RPMI7951 (cell line): ENCODE measurements at places on chromosomes 13 and 19.

DNA sequence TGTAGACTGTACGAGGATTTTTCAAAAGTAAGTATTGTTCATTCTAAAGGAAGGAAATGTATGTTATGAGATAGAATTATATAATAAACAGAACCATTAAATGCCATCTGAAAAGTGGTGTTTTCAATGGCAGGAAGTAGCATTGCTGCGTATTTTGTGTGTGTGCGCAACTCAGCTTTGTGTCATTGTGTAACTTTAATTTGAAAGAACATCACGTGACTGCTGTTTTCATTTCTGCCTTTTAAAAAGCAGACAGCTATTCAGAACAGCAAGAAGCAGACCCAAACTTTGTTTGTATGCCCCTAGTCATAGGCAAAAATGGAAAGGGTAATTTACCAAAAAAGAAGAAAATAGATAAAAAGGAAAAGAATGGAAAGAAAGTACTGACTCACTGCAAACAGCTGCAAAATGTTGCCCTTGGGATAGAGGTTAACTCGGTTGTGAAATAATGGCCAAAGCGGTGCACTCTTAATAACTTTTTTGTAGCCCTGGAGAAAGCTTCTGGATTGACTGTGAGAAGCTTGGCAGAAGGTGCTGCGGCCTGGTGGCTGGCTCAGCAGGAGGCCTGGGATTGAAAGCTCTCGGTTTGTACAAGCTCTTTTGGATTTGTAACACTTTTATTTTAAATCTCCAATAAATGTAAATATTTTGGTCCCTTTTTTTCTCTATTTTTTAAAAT lies 97.3 kb downstream of the GGACT start:
- DNase-seq = peak; percentile 73

DNA sequence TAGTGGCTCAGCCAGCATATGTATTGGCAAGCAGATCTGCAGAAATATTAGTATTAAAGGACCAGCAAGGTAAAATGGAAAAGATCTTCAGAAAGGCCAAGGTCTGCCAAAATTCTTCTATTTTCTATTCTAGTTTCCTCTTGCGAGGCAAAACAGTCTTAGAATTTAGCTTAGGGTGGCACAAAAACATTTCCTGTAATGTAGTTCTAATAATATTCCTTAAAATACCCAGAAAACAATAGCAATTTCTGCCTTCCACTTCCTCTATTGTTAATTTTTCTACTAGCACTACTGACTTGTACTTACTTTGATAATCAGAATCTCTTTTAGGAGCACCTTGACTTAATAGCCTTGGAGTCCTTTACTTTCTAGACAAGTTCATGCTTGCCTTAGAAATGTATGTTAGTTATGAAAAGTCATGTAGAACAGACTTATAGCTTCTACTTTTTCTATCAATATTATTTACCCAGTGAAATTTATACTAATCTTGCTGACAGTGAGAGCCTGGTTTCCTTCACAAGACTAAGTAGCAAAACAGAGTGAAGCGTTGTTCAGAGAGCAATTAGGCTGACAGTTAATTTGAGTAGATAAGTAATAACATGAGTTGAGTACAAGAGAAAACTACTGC lies 23.9 kb upstream of the LPAR6 start:
- DNase-seq = no peak

- DNase-seq = no peak
Measured at GRCh38 chr13:44905556-44905955, 83.7 kb downstream of the NUFIP1 start.

GRCh38 chr13:110405597-110406450 lies 98.7 kb downstream of the COL4A2 start:
- DNase-seq = peak; percentile 86

DNA sequence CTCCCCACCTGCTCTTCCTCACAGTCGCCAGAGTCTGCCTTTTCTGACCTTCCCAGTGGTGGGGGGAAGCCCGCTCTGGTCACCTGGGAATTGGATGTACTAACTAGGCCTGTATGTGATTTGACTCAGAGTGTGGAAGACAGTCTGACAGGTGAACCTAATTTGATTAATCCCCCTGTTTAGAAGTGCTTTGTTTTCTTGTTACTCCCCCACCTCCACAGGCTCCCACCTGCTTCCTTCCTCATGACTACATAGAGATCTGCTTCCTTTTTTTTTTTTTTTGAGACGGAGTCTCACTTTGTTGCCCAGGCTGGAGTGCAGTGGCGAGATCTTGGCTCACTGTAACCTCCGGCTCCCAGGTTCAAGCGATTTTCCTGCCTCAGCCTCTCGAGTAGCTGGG lies 44.0 kb downstream of the COG3 start:
- DNase-seq = no peak

- no peak for DNase-seq
Measured at GRCh38 chr13:60646620-60647019, 249.6 kb downstream of the TDRD3 start.

DNA sequence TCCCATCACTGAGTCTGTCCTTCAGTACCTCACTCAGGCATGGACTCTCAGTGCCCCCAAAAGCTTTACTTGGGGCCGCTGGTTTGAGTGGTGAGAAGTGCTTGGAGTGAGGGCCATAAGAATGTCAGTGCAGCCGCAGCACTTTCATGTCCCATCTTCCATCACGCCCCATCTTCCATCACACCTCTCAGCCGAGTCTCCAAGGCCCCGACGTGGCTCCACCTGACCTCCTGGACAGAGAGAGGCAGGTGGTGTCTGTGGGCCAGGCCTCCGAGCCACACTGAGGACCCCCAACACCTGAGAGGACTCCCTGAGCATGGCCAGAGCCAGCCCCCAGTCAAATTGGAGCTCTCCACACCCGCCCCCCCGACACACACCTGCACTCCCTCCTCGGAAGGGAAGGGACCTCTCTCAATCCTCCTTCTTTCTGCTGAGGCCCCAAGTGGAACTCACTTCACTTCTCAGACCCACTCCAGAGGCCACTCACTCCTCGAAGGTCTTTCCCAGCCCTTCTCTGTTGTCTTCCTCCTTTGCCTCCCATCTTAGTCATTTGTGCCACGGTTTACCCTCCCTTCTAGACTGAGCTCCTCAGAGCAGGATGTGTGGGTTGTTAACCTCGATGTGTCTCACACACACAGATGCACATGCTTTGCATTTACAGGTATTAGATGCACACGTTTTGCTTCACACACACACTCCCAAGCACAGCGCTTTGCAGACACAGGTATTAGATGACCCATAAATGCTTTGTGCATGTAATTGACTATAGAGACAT lies 65.7 kb upstream of the ATP12A start:
- no peak for DNase-seq

DNA sequence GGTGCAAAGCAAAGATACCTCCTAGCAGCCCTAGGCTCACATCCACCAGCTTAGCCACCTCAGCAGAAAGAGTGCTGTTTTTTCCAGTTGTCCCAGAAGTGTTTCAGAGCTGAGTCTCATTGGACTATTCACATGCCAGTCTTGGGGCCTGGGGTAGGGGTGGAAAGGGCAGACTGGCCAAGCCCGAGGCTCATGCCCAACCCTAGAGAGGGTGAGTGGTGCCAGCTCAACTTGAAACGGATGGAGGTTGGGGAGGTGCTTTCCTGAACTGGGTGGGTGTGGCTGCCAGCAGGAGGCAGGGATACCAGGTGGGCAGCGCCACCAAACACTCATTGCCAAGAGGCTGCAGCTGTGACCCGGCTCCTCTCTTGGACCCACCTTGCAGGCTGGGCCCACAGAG lies 116.9 kb downstream of the DPF1 start:
- peak; percentile 22 for DNase-seq

- DNase-seq = no peak
Measured at GRCh38 chr13:112056739-112057438, 10.1 kb upstream of the SOX1 start.

DNA sequence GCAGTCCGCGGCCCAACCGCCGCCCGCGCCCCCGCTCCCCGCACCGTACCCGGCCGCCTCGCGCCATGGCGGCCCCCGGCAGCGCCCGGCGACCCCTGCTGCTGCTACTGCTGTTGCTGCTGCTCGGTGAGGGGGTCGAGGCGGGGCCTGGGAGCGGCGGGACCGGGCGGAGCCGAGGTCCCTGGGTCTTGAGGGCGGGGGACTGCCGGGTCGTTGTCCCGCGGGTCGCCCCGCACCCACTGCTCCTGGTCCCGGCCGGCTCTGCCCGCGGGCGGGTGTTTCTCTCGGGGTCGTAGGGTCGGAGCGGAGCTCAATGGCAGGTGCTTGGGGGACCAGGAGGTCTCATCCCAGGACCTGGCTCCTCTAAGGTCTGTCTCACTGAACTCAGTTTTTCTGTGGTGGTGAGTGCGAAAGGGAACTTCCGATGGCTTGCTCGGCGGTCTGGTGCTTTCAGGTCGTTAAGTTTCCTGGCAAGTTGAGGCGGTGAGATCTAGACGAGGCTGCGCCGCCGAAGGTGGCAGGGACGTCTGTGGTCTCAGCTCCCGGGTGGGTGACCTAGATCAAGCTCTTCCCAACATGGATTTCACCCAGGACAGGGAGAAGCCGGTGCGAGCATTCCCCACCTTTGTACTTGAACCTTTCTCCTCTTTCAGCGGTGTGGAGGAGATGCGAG lies 467 bp downstream of the LAMP1 start:
- DNase-seq = peak; percentile 6

GRCh38 chr19:58229255-58229639 lies 533 bp downstream of the ZNF544 start:
- DNase-seq = peak; percentile 40

GRCh38 chr19:4409123-4409933 lies 6.9 kb downstream of the CHAF1A start:
- DNase-seq = no peak

DNA sequence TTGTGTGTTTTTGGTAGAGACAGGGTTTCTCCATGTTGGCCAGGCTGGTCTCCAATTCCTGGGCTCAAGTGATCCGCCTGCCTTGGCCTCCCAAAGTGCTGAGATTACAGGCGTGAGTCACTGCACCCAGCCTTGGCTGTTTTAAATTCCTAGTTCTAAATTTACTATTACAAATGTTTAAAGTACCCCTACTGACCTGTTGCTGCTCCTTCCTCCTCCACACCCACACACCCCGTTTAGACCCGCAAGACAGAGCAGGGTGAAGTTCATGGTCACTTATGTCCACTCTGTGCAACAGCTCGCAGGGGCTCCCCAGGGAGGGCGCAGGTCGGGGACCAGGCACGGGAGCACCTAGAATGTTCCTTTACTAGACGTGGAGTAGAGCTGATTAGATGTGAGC lies 28.7 kb downstream of the TMEM161A start:
- DNase-seq = no peak

- no peak for DNase-seq
Measured at GRCh38 chr13:104983601-104984000, 1551.9 kb downstream of the EFNB2 start.

DNA sequence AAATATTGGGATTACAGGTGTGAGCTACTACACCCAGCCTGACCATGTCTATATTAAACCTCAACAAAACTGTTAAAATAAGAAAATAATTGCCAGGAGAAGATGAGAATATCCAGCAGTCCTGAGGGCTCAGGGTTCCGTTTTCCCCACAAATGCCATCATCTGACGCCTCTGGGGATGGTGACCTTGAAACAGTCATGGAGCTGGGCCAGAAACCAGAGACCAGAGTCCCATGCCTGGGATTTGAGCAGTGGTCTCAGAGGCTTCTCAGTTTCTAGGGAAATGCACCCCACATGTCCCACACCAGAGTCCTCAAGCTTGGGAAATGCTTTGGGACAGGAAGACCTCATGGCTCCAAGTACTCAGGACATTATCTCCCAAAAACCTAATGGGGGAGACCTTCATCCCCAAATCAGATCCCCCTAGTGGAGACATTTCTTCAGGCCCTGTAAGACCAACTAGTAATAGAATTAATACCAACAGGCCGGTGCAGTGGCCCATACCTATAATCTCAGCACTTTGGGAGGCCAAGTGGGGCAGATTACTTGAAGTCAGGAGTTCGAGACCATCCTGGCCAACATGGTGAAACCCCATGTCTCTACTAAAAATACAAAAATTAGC lies 2.9 kb upstream of the MAP1S start:
- no peak for DNase-seq

GRCh38 chr13:101149735-101150384 lies 266.4 kb downstream of the NALCN start:
- DNase-seq = peak; percentile 52

GRCh38 chr13:50526661-50527071 lies 316.8 kb downstream of the DLEU7 start:
- no peak for DNase-seq

- DNase-seq = peak; percentile 100
Measured at GRCh38 chr19:4342615-4343369, 570 bp upstream of the MPND start.

- no peak for DNase-seq
Measured at GRCh38 chr13:74114641-74115040, 19.6 kb downstream of the KLF12 start.

- DNase-seq = no peak
Measured at GRCh38 chr13:73018336-73018735, 40.5 kb upstream of the KLF5 start.

DNA sequence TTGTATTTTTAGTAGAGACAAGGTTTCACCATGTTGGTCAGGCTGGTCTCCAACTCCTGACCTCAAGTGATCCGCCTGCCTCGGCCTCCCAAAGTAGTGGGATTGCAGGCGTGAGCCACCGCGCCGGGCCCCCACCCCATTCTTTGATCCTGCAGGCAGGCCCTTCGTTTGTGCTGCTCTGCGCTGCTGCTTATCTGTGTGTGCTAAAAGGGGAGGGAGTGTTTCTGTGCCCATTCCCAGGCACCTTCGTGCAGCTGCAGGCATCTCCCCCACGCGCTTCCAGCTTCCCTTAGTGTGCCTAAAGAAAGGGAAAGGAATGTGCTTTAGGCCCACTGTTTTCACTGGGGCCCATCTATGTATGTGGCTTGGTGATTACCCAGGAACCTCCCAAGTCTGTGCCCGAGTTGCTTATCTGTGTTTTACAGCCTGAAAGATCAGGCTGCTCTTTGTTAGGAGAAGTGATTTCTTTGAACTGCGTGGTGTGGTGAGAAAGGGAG lies 27.2 kb downstream of the EPN1 start:
- no peak for DNase-seq

DNA sequence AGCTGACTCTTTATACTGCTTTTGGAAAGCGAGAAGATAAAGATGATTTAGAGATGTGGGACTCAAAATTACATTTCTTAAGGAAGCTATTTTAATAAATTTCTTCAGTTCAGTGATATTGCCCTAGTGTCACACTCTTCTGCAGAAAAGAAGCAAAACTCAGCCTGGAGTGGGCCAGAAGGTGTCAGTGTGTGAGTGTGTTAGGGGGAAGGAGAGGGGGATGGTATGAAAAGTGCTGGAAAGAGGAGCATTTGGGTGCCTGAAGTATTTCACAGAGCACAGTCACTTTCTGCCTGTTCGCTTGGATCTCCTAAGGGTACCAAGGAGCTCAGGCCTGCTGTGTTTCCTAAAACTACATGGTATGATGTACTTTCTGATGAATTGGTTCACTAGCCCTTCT lies 84.5 kb upstream of the FRY start:
- DNase-seq = no peak

DNA sequence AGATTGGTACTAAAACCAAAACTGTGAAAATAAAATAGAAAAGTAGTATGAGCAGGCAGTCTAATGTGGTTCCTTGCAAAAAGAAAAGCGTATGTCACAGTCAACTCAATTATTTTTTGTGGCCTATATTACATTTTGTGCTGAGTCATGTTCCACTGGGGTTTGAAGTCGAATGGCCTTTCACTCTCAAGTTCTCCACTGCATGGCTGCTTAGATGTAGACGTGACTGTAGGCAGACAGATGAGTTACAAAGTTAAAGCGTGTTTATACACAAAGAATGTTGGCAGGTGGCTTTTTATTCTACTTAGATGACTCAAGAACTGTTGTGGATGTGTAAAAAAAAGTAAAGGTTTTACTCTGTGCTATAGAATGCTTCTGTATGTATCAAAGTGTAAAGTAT lies 133.9 kb downstream of the SLITRK6 start:
- DNase-seq = peak; percentile 34
